ENCODE measurements at places on chromosomes 16 and 17.

GRCh38 chr17:50834429-50835300, 721 bp upstream of the WFIKKN2 start:
- no peak for DNase-seq

GRCh38 chr16:51624080-51624775, 473.2 kb upstream of the SALL1 start:
- no peak for DNase-seq

DNA sequence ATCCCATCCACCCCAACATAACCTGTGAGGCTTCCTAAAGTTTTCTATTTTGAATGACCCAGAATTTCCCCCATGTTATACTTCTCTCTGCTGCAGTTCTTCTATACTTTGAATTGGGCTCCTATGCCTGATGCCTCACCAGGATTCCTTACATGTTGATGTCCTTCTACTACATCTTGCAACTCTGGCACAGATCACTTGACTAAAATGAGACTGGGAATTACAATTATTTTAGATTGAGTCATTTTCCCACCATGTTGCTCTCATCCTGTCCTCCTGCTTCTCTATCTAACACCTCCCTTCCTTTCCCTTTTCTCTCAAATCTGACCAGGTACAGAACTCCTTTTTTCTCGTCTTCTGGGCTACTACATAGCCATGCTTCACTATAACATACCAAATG, 314.0 kb upstream of the KCNJ16 start:
- no peak for DNase-seq

GRCh38 chr16:70375636-70376611, 29.2 kb downstream of the DDX19A start:
- DNase-seq, result no peak

DNA sequence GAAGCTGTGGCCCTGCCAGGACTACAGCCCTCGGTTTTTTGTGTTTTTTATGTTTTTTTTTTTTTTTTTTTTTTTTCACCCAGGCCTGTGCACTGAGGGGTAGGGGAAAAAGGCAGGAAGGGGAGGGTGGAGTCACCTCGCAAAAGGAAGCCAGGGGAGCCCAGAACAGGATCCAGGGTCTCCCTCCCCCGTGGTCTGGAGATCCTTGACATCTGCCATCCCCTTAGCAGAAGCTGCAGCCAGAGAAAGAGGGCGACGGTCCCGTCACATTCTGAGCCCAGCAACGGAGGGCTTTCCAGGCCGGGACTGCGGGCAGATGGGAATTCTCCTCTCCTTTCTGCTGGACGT, 29.1 kb upstream of the PHOSPHO1 start:
- no peak for DNase-seq

DNA sequence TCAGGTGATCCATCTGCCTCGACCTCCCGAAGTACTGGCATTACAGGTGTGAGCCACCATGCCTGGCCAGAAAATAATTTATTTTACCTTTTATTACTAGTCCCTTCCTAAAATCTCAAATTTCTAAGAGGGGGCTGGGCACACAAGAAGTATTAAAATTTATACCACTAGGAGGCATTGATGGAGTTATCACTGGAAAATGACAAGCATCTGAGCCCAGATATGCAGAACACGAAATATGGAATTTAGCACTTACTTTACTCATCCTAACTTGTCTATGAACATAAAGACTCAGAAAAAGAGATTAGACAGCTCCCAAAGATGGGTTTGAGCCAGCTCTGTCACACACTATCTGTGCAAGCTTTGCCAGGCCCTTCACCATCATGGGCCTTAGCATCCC, 46.4 kb downstream of the STAT5A start:
- no peak for DNase-seq

- no peak for DNase-seq
Measured at GRCh38 chr17:81120149-81120484, 45.2 kb upstream of the PVALEF start.

DNA sequence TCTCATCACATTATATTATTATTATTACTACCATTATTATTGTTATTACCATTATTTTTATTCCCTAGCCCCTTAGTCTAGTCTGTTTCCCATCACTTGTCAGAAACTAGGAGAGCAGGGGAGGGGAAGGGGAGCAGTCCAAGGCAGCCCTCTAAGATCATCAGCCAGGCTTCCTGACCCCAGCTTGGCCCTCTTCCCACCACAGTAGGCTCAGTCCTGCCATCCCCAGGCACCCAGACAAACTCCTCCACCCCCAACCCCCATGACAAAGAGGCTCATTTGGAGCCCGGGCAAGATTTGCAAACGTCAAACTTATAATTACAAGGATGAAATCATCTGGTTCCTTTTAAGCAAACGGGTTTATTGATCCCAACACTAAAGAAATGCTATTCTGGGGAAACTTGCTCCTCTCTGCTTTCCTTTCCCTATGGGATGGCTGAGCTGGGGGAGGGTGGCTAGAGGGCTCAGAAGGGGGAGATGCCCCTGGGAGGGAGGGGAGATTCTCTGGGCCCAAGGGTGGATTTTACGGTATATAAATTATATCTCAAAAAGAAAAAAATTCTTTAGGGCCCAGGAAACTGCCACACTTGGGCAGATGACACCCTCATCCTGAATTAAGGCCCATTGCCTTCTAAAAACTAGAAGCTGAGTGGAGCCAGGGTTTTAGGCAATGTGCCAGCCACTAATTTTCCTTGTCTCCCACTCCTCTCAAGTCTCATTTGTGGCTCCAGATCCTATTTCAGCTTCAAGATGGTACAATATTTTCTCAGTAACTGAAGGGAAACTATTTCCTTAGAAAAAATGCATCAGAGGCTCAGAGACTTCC, 4.4 kb upstream of the CBFB start:
- DNase-seq, result no peak

- DNase-seq, result no peak
Measured at GRCh38 chr16:17439580-17439979, 31.2 kb downstream of the XYLT1 start.

DNA sequence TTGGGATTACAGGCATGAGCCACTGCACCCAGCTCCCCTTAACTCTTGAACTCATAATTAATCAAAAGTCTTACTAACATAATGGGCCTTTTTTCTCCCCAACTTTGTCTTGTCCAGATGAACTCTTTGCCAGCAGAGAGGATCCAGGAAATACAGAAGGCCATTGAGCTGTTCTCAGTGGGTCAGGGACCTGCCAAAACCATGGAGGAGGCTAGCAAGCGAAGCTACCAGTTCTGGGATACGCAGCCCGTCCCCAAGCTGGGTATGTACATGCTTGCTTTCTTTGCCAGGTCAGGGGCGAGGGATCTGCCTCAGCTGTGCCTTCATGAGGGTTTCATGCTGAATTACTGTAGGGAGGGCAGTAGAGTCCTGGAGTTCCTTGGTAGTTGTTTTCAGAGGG, 25.3 kb downstream of the NMT1 start:
- DNase-seq, result no peak

DNA sequence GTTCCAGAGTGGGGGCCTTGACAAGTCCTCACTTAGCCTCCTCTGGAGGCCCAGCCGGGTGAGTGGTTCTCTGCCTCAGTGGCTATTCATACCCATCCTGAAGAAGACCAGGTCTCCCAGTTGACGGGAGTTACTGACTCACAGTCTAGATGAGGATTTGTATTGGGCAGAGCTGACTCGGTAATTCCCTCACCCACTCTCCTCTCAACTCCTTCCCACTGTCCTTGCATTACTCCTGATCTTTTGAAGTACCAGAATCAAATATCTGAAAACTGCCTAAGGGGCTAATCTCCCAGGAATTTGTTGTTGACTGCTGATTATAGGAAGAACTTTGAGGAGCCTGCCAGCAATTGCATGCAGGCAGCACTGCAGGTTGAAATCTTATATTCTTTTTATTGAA, 14.2 kb downstream of the SAP30BP start:
- no peak for DNase-seq

- DNase-seq, result no peak
Measured at GRCh38 chr16:9384141-9384540, 292.7 kb downstream of the HAPSTR1 start.

DNA sequence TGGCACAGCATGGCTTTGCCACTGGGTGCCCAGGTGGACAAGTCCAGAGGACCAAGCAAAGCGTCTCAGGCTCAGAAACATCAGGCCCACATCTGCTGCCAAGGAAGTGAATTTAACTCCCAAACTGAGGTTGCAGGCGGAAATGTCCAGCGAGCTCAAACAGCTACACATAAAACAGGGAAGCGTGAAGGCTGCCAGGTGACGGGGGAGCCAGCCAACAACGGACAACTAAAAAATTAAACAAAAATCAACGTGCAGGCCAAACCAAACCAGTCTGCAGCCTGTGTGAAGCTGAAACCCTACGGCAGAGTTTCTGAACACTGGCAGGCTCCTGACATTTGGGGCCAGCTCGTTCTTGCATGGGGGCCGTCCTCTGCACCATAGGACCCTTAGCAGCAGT, 2.5 kb downstream of the TK1 start:
- no peak for DNase-seq

- DNase-seq, result no peak
Measured at GRCh38 chr16:74183601-74184360, 112.8 kb upstream of the PSMD7 start.

- DNase-seq, result no peak
Measured at GRCh38 chr17:65015855-65016254, 40.7 kb downstream of the GNA13 start.

GRCh38 chr17:79788989-79789942, 7.6 kb downstream of the CBX8 start:
- no peak for DNase-seq
